ENCODE measurements at places on chromosomes 11 and 22.
A peak's percentile ranks its signal among the peaks of the same experiment; 100 is the strongest.

DNA sequence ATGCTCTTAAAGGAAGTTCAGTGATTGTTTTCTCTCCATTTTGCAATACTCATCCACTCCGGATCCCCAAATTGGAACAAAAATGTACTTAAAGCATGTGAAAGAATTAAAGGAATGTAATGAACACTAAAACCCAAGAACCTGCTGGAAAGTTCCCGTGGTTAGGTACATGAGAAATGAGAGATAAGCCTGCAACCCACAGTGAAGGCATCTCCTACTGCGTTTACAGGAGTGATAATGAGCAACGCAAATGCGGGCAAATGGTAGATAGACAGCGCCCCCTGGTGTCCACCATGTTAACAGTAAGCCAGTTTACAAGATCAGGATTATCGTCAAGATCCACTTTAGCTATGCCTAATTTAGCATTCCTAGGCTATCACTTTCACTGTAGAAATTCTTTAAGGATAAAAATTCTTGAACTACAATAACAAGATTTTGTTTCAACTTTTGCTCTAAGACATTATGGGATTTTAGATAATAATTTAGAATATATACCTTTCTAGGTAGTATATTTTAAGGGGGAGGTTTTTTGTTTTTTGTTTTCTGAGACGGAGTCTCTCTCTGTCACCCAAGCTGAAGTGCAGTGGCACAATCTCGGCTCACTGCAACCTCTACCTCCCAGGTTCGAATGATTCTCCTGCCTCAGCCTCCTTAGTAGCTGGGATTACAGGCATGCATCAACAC, 29.9 kb downstream of the ALG9 start:
- DNase-seq: peak; percentile 58

DNA sequence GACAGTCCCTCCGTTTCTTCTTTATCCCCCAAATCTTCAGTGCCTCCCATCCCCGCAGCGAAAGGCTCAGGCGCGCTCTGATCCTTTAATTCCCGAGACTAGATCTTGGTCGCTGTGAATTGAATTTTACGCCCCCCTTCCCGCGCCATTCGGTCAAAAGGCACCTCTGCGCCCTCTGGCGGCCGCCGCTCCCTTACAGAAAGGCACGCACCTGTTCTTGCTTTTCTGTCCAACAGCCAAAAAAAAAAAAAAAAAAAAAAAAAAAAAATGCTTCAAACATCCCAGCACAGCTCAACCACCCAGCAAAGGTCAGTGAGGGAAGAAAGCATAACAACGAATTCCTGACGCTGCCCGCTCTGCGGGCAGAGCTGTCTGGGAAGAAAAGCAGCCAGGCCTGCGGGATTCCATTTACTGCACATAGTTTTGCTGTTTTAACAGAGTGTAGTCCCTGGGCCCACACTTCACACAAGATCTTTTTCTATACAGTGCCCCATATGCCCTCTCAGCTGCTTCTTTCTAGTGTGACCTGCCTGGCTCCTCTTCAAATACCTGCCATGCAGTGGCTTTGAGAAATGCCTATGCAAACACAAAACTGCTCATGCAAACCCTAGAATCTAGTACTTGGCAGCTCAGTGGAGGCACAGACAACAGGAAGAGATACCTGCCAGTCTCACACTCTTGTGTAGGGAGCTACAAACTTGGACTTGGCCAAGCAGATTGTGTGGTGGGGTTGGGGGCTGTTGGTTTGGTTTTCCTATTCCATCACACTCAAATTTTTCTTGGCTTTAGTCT, 1.3 kb upstream of the ESAM start:
- no peak for DNase-seq

- DNase-seq: no peak
These were observed 16.8 kb downstream of the PRDM11 start for GRCh38 chr11:45162916-45163879.

- no peak for DNase-seq
These were observed 2.6 kb downstream of the CD44 start for GRCh38 chr11:35141571-35141971.

DNA sequence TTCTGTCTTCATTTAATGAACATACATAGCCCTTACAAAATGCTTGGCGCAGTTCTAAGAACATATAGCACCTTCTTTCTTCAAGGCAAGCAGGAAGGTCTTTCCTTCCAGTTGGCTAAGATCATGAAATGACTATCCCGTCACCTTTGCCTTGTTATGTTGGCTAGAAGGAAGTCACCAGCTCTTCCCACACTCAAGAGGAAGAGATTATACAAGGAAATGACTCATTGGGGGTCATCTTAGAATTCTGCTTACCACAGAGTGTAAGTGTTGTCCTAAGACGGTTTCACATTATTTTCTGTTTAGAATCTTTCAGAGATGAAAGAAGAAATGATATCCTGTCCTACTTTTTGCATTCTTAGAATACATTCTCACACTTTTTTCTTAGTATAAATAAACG, 808.0 kb upstream of the LUZP2 start:
- DNase-seq: no peak

- DNase-seq: no peak
These were observed 11.0 kb downstream of the OR51E1 start for GRCh38 chr11:4654635-4655369.

GRCh38 chr22:30210235-30210909, 36.2 kb downstream of the LIF start:
- no peak for DNase-seq

GRCh38 chr11:86802601-86803051, 2.3 kb downstream of the PRSS23 start:
- no peak for DNase-seq

- peak; percentile 3 for DNase-seq
These were observed 69.4 kb upstream of the FGF3 start for GRCh38 chr11:69888483-69889181.

GRCh38 chr11:2305140-2305778, 3.4 kb downstream of the TSPAN32 start:
- no peak for DNase-seq

DNA sequence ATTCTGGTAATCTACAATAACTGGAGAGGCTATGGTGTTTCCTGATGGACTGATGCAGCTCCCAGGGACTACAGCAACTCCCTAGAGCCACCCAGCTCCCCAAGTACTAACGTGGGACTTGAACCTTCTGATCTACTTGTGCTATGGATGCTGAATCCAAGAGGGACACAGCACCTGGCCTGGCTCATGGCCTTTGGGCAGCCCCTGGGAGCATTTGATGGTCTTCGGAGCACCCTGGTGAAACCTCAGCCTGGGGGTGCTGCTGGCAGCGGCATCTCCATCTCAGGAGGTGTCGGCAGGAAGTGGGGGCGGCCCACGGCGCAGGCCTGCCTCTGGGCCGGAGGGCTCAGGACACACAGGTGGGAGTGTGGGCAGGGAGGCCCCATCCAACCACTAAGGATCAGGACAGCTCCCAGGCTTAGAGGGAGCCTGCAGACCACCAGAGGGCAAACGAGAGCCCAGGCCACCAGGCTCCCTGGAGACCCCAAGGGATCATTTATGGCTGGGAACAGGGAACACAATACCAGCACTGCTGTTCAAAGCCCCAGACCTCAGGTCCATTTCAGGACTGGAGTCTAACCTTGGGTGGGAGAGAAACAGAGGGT, 8.7 kb downstream of the EHD1 start:
- DNase-seq: no peak

DNA sequence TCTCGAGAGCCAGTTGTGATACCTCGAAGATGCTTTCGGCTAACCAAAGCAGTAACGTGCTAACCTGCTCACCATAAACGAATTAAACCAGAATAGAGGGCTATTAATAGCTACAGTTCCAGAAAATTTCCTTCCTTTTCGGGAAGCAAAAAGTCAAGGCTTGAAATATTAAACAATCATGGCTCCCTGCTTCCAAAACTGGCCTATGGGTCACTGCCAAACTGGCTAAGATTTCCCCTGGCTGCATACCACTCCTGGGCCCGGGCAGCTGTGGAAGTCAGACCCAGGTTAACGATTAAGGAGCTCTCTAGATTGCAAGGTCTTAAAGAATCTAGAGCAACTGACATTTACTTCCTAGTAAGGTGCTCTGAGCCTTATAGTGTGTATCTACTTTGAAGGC, 1.7 kb downstream of the AMOTL1 start:
- DNase-seq: no peak

- no peak for DNase-seq
These were observed 402.4 kb downstream of the LRRC4C start for GRCh38 chr11:41056892-41057569.

GRCh38 chr22:46073683-46074504, 76.4 kb upstream of the PPARA start:
- no peak for DNase-seq
